ENCODE measurements at places on chromosomes 5 and 9. TPM values are rescaled to one million over a fixed set of nuclear protein-coding genes. Genes with fewer than 3 reads are reported as not detected.

Gene ADGRV1
- total RNA-seq = 2.4 TPM

Gene SAP30L
- 36.7 TPM for total RNA-seq

- DNase-seq = no peak
These were observed 200.4 kb downstream of the PCSK5 start for GRCh38 chr9:76090909-76091308.

GRCh38 chr5:57693488-57694305 is 211.1 kb upstream of the ACTBL2 start:
- DNase-seq = no peak

DNA sequence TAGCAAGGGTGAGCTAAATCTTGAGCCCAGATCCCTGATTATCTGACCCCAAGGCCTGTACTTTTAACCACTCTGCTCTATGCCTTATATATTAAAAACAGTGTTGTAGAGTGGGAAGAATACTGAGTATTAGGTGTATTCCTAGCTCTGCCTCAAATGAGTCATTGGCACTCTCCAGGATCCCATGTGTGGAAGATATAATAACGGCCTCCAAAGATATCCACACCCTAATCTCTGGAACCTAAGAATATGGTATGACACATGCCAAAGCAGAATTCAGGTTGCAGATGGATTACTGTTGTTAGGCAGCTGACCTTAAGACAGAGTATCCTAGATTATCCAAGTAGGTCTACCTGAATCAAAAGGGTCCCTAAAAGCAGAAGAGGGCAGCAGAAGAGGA is 110.8 kb downstream of the ADRB2 start:
- no peak for DNase-seq

Gene ORM2
- total RNA-seq = not detected

DNA sequence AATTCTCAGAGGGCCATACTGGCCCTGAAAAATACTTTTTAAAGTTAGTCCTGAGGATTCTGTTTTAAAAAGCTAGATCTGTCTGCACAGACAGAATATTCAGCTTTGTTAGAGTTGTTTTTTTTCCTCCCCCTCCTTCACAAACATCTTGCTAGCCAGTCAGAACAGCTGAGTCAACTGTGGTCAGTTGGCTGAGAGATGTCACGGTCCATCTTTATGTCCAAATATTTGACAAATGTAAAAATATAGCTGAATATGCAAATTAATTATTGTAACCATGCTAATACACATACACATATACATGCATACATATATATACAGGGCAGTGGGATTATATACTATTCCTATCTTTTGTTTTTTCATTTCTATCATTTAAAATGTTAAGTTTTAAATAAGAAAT is 33.9 kb downstream of the UNC13B start:
- no peak for DNase-seq

Gene HTR1A
- not detected for total RNA-seq

DNA sequence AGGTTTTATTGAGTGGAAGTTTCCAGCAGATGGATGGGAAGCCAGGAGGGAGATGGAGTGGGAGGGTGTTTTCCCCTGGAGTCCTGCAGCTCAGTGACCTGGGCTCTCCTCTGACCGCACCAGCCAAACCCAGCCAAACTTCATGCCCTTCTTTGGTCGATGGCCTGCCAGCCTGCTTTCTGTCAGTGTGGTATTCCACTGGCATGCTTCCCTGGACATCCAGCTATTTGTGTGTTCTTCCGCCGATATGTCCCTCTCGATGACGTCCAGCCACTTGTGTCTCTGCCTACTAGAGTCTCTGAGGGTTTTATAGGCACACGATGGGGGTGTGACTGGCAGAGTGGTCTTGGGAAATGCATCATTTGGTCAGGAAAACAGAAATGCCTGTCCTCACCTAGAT is 33.8 kb downstream of the GPBP1 start:
- no peak for DNase-seq

DNA sequence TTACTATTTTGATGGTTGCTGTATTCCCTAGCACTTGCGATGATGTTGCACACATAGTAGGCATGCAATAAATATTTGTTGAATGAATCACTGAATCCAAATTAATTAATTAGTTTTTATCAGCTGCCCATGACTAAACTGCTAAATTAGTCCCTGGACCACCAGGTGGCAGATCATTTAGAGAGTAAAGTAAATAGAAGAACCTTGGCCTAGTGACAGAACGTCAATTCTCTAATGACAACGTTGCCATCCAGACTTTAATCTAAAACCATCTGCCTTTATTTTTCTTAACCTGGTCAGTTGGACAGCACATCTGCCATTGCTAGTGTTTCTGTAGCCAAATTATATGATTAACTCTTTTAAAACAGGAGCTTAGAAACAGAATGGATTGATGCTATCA is 457.5 kb downstream of the KIF4B start:
- DNase-seq = no peak

DNA sequence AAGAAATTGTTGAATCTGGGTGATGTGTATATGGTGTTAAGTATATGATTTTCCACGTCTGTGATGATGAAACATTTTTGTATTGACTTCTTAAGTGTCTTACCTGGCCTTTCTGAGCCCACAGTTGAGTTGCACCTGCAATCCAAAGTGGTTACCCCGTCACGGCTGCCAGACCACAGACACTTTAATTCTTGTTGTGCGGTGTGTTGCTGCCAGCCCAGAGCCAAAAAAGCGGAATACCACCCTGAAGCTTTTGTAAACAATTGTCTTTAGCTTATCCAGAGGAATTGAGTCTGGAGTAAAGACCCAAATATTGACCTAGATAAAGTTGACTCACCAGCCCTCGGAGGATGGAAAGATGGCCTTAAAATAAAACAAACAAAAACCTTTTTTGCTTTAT is 35.1 kb downstream of the MTAP start:
- DNase-seq = no peak

Gene PSD2
- not detected for total RNA-seq

Gene TLR4
- 6.6 TPM for total RNA-seq

All from Peyer's patch (tissue), 4 donors.